ENCODE measurements at places on chromosomes 2 and 18. TPM values are rescaled to one million over a fixed set of nuclear protein-coding genes. Genes with fewer than 3 reads are reported as not detected.
A peak's percentile ranks its signal among the peaks of the same experiment; 100 is the strongest.

DNA sequence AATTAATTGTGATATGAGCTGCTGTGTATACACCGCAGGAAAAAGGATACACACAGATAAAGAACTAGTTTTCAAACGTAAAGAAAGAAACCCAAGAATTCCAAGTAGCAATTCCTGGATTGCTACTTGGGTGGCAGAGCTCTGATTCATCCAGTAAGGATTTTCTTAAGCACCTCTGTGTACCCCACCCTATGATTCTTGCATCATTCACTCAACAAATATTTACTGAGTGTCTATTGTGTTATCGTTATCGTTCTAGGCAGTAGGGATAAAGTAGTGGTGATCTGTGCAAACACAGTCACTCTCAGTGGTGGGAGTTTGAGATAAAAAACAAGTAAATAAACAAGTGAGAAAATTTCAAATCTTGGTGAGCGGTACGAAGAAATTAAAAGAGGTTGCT lies 4.9 kb upstream of the TMEM200C start:
- H3K27me3 ChIP-seq: no peaks in the 10 kb centered on the region
- DNase-seq: peak; percentile 42
- H3K4me1 ChIP-seq: no peaks in the 10 kb centered on the region
- no peak overlapping the region for H3K27ac ChIP-seq
- H3K36me3 ChIP-seq: no peaks in the 10 kb centered on the region

DNA sequence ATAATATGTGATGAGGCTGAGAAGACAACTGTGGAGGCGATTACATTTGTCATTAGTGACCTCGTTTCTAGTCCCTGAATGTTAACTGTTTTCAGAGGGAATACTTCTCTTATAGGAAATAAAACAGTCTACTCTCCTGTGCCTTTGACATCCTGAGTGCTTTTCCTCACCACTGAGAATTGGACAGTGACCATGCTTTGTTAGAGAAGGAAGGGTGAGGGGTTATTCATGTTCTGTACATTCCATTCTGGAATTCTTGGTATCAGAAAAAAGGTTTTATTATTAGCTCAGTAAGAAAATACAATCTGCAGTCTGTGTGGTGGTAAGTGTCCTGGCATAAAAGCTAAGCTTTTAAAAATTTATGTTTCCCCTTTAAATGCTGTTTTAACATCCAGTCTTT lies 58.8 kb downstream of the PARD3B start:
- no peaks in the 10 kb centered on the region for H3K27me3 ChIP-seq
- no peak overlapping the region for H3K4me3 ChIP-seq
- no peaks in the 10 kb centered on the region for H3K4me1 ChIP-seq
- H3K36me3 ChIP-seq: no peaks in the 10 kb centered on the region
- DNase-seq: no peak
- no peak overlapping the region for H3K27ac ChIP-seq

GRCh38 chr2:86035376-86035882 lies 70.3 kb downstream of the POLR1A start:
- H3K27me3 ChIP-seq: no peaks in the 10 kb centered on the region
- no peak overlapping the region for H3K4me3 ChIP-seq
- no peak overlapping the region for H3K27ac ChIP-seq
- H3K36me3 ChIP-seq: peaks cover 24% of the 10 kb centered on the region
- no peak for DNase-seq
- no peaks in the 10 kb centered on the region for H3K4me1 ChIP-seq

DNA sequence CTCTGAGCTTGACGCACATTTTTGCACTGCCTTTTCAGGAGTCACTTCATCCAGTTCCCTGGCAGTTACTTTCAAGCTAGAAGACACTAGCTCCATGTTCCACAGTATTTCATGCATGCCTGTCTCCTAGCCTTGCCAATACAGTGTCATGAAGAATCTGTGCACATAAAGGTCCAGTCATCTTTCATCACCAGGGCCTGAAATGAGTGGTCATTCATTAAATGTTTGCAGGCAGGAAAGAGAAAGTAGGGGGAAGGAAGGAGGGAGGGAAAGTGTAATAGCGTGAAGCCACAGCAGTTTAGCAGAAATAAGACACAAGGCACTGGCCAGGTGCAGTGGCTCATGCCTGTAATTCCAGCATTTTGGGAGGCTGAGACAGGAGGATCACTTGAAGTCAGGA lies 92.4 kb upstream of the COPS8 start:
- no peak overlapping the region for H3K4me3 ChIP-seq
- peaks cover 60% of the 10 kb centered on the region for H3K27me3 ChIP-seq
- DNase-seq: no peak
- H3K36me3 ChIP-seq: no peaks in the 10 kb centered on the region
- peaks cover 28% of the 10 kb centered on the region for H3K4me1 ChIP-seq
- no peak overlapping the region for H3K27ac ChIP-seq

DNA sequence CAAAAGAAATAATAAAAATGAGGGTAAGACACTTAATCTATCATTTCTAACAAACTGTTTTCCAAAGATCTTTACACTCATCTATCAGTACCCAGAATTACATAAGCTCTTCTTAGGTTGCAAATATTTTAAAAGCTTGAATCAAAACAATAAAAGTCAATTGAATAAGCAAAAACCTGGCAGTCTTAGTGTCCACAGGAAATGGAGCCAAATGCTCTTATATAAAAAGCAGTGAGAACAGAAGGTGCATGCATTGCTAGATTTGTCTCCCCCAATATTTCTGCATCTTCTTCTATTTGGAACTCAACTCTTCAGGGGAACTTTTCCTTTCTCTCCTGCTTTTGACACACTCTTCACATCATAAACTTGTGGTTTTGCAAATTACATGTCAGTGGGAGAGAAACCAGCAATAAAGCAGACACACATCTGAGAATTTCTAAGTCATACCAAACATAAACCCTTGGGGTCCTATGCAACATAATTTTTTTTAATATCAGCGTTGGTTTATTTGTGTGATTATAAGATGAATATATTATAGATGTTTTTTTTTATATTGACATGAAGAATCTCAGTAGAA lies 343.9 kb upstream of the ACVR2A start:
- H3K36me3 ChIP-seq: no peaks in the 10 kb centered on the region
- no peak for DNase-seq
- H3K4me3 ChIP-seq: no peak overlapping the region

DNA sequence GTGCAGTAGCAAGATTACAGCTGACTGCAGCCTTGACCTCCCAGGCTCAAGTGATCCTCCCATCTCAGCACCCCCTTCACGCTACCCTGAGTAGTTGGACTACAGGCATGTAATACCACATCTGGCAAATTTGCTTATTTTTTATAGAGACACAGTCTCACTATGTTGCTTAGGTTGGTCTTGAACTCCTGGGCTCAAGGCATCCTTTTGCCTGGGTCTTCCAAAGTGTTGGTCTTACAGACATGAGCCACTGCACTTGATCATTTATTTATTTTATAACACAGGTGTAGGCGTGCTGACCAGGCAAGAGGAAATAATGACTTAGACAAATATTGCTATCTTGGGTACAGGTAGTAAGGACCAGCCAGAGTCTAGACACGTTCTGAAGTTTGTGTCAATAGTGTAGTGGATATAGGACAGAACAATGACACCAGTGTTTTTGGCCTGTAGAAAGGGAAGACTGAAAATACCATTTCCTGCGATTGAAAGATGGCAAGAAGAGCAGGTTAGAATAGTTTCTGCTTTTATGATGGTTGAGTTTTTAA lies 71.0 kb upstream of the THUMPD2 start:
- H3K27me3 ChIP-seq: no peaks in the 10 kb centered on the region
- H3K4me3 ChIP-seq: no peak overlapping the region
- H3K27ac ChIP-seq: no peak overlapping the region
- no peaks in the 10 kb centered on the region for H3K36me3 ChIP-seq

GRCh38 chr18:42954887-42955286 lies 160.6 kb downstream of the RIT2 start:
- no peak for DNase-seq
- H3K36me3 ChIP-seq: no peaks in the 10 kb centered on the region
- H3K27me3 ChIP-seq: no peaks in the 10 kb centered on the region
- H3K27ac ChIP-seq: no peak overlapping the region
- no peaks in the 10 kb centered on the region for H3K4me1 ChIP-seq
- H3K4me3 ChIP-seq: no peak overlapping the region

LAMA1 gene
- total RNA-seq: not detected

GNLY gene
- total RNA-seq: not detected

APCDD1 gene
- not detected for total RNA-seq

ODC1 gene
- total RNA-seq: 40.5 TPM

Data from PC-9 (cell line).